ENCODE measurements at places on chromosomes 3 and 15.

GRCh38 chr15:70494852-70495571 lies 268.3 kb downstream of the UACA start:
- DNase-seq = peak; percentile 82

- DNase-seq = no peak
These were observed 116.6 kb downstream of the ST8SIA2 start for GRCh38 chr15:92510163-92510882.

- DNase-seq = peak; percentile 57
These were observed 121.0 kb downstream of the TFDP2 start for GRCh38 chr3:142028243-142028777.

DNA sequence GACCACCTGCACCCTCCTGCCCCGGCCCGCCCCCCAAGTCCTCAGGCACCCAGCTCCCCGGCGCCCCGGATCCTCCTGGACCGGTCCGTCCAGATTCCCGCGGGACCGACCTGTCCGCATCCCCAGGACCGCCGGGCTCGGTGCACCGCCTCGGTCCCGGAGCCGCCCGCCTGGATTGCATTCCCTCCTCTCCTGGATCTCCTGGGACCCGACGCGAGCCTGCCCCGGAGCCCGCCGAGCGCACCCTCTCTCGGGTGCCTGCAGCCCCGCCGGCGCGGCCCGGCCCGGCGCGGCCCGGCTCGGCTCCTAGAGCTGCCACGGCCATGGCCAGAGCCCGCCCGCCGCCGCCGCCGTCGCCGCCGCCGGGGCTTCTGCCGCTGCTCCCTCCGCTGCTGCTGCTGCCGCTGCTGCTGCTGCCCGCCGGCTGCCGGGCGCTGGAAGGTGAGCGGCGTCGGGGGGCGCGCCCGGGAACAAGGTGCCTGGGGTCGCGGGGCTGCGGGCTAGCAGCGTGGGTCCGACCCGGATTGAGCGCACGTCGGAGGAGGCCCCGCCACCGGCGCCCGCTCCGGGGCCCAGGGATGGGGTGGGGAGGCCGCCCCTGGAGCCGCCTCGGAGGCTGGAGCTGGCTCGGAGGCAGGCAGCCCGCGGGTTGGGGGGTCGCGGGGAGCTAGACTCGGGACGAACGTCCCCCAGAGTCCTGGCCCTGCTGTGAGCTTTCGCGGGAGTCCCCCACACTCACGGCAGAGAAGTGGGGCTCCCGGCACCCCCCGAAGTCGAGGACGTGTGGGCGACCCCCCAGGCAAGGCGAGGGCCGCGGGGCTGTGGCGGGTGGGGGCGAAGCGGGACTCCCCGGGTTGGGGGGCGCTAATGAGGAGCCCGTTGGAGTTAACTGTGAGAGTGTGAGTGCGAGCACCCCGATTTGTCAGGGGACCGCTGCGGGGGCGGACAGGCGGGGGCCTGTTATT lies 610 bp downstream of the EPHB3 start:
- no peak for DNase-seq

- peak; percentile 37 for DNase-seq
These were observed 43.1 kb downstream of the DNASE1L3 start for GRCh38 chr3:58167431-58168351.

- no peak for DNase-seq
These were observed 252.6 kb downstream of the TLE3 start for GRCh38 chr15:69845159-69845558.

GRCh38 chr15:30859091-30859874 lies 44.4 kb upstream of the FAN1 start:
- DNase-seq = peak; percentile 11

DNA sequence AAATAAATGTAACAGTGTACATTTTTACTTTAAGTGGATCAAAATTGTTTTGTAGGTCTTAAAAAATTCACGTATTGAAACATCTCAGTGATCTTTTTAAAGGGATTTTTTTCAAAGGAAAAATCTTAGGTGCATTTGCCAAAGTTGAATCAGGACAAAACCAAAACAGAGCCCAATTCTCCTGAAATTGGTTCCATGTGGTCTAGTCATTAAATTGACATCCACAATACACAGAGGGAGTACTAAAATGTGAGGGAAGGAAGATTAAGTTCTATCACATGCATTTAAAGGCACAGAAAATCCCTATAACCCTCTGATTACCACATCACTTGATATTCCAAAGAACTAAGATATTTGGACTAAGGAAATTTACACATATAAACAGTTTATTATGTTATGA lies 39.3 kb upstream of the HDC start:
- DNase-seq = no peak

GRCh38 chr3:71718072-71718471 lies 7.1 kb downstream of the EIF4E3 start:
- DNase-seq = no peak

DNA sequence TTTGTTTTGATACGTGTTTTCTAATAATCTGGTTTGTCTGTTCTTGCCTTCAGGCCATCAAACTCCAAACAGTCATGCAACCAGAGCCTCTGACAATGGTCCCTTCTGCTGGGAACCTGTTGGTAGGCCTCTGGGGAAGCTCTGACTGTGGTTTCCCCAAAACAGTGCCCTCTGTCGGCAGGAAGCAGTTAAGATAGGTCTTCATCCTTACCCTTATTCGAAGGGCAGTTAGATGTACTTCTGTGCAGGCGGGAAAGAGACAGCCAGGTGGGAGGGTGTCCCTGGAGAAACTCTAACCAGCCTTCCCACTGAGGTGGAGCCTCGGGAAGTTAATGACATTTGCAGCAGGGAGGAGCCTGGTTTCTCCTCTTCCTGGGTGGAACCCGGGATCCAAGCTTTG lies 81.6 kb upstream of the CHMP2B start:
- DNase-seq = no peak

- peak; percentile 95 for DNase-seq
These were observed 29.9 kb downstream of the MBNL1 start for GRCh38 chr3:152298393-152299248.

DNA sequence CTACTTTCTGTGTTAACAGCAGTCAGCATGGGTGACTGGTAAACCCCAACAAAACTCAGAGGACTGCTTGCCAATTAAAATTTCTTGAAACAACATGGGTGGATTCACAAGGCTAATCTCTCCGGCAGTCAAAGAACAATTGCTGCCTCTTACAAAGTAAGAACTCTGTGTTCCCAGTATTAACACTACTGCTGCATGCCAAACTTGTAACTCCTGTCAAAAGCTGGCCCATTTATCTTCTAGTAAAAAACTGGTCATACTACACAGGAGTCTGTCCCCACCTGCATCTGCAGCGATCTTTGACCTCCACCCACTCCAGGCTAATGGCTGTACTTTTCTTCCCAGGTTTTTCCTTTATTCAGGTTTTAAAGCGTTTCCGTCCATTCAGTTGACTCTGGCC lies 8.7 kb upstream of the ZNF589 start:
- DNase-seq = no peak

Data from AG04450 (cell line).